Stimulated activated CD8-positive, alpha-beta memory T cell treated with anti-CD3 and anti-CD28 coated beads, Interleukin-4, amount 100 ng/mL, for 1 hour (primary cell): ENCODE measurements at places on chromosomes 2 and 18.

- no peak for DNase-seq
Observed at GRCh38 chr2:240920783-240921231, 14.7 kb downstream of the CROCC2 start.

DNA sequence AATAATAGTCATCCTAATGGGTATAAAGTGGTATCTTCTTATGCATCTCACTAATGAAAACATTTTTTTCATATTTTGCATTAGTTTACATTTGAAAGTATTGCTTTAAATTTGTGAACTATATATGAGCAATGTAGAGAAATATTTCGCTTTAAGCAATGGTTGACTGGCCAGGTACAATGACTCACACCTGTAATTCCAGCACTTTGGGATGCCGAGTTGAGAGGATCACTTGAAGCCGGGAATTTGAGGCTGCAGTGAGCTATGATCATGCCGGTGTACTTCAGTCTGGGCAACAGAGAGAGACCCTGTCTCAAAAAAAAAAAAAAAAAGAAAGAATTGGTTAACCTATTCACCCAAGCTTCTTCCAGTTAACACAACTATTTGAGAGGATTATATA lies 15.1 kb downstream of the ZCCHC2 start:
- DNase-seq: no peak

- DNase-seq: no peak
Observed at GRCh38 chr2:85706599-85707296, 12.6 kb downstream of the GNLY start.

DNA sequence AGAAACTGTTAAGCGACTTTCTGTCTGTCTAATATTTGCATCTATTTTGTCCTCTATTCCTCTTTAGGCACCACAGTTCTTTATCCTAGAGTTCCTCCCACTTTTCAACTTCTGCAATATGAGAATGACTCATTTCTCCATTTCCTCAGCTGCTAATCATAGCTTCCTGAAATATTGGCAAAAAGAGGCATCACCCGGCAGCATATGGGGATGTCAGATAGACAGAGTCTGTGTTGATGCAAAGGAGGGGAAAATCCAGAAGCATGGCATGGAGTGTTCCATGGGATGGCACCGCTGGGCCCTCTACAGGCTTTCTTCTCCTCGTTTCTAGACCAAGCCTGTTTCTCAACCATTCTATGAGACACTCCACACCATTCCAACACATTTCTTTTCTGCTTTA lies 93.4 kb downstream of the DOCK10 start:
- no peak for DNase-seq

- no peak for DNase-seq
Observed at GRCh38 chr18:54241483-54241882, 17.0 kb upstream of the MBD2 start.

GRCh38 chr2:56613920-56614319 lies 430.1 kb downstream of the CCDC85A start:
- DNase-seq: no peak

GRCh38 chr18:74498712-74499627 lies 2.8 kb downstream of the CNDP2 start:
- DNase-seq: peak; percentile 56

DNA sequence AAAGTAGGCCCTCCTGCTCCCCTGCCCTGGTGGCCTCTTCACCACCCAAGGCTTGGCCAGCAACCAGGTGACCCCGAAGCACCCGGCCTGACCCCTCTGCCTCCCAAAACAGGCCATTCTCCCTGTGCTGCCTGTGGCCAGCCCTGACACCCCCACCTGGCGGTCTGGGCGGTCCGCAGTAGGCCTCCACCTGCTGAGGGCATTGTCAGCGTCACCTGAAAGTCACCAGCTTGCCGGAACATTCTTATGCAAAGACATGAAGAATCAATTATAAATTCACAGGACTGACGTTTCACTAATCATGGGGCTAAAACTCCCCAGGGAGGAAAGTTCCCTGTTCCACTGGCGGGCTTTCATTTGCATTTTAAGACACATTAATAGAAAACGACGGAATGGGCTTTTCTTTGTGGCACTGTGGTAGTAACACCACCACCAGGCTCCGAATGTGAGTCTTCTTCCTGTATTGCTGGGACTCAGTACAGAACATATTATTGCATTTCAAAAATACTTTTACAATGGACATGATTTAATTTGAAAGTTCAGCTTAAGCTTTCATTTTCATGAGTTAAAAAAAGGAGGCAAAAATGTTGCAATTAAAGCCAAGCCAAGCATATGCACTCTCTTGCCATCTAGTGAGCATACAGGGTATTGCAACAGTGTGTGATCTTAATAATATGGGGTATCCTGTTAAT lies 57.4 kb downstream of the ADI1 start:
- no peak for DNase-seq

- no peak for DNase-seq
Observed at GRCh38 chr2:99883358-99883757, 259.0 kb downstream of the AFF3 start.

GRCh38 chr2:138036522-138036921 lies 72.2 kb downstream of the HNMT start:
- no peak for DNase-seq

DNA sequence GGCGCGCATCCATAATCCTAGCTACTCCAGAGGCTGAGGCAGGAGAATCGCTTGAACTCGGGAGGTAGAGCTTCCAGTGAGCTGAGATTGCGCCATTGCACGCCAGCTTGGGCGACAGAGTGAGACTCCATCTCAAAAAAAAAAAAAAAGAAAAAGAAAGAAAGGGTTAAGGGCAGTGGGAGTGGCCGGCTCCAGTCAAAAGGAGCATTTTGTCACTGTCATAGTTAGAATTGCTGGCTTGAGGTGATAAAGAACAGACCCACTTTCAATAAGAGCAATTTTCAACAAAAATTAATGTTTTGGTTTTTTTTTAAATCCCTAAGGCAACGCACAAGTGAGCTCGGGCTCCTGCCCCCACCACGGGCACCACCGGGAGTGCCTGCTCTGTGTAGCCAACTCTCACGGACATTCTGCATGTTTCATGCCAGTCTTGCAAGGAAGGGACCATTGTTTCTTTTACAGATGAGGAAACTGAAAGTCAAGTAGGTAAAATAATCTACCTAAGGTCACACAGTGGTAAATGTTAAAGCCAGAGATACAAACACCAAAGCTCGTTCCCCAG lies 8.5 kb downstream of the CIB4 start:
- DNase-seq: no peak

- DNase-seq: no peak
Observed at GRCh38 chr2:200624658-200625057, 38.8 kb downstream of the AOX1 start.

DNA sequence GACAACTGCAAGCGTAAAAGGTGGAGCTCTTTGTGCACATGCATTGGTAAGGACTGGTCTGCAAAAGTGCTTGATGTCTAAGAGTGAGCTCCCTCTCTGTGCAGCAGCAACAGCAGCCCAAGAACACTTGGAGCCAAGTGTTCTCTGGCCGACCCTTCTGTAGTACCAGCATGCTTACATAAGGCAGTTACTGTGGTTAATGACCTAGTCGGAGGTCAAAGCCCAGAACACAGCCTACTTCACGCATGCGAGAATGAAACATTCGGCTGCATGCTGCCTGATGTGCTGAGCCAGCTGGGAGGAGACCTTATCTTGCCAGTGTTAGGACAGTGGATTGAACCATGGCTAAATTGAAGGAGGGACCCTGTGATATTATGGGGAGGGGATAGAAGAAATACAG lies 21.3 kb downstream of the NCAPH start:
- no peak for DNase-seq

DNA sequence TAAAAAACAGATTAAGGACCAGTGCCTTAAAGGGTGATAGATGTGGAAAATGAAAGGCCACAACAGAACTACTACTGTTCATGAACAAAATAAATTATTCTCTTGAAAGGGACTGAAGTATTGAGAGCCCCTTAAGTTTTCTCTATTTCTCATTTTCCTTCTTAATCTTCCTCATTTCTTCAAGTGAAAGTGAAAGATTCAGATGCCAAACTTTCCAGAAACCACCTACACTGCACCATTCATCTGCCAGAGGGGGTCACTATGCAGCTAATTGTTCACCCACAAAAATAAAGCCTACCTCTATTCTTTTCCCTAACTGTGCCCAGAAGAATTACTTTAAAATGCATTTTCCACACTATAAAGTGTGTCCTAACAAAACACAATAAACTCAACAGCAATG lies 140.1 kb downstream of the NR4A2 start:
- no peak for DNase-seq
